ENCODE measurements at places on chromosomes 6 and 20.

GRCh38 chr6:158780988-158781691 is 38.0 kb downstream of the EZR start:
- DNase-seq, result no peak

GRCh38 chr20:45419188-45420091 is 3.5 kb downstream of the PIGT start:
- no peak for DNase-seq

DNA sequence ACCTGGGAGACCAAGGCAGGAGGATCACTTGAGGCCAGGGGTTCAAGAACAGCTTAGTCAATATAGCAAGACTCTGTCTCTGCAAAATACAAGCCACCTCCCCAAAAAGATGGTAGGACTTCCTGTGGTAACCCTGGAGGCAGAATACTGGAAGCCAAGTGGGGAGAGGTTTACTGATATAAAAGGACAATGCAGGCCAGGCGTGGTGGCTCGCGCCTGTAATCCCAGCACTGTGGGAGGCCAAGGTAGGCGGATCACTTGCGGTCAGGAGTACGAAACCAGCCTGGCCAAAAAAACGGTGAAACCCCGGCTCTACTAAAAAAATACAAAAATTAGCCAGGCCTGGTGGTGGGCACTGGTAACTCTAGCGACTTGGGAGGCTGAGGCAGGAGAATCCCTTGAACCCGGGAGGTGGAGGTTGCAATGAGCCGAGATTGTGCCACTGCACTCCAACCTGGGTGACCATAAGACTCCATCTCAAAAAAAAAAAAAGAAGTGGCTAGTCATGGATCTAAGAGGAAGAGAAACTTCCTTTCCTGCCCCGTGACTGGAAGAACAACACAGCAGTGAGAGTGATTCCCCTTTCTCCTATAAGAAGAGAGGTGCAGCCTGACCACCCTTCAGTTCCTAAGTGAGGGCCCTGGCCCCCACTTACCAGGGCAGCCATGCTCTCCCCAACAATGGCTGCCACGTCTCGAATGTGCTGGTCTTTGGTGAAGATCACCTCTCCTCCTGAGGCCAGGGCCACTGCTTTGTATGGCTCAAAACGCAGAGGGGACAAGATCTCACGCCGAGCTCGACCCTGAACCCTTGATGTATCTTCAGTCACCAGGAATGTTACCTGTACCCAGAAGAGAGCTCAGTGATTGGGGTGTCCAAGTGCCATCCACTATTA is 6.2 kb downstream of the SAPCD1 start:
- DNase-seq, result no peak

DNA sequence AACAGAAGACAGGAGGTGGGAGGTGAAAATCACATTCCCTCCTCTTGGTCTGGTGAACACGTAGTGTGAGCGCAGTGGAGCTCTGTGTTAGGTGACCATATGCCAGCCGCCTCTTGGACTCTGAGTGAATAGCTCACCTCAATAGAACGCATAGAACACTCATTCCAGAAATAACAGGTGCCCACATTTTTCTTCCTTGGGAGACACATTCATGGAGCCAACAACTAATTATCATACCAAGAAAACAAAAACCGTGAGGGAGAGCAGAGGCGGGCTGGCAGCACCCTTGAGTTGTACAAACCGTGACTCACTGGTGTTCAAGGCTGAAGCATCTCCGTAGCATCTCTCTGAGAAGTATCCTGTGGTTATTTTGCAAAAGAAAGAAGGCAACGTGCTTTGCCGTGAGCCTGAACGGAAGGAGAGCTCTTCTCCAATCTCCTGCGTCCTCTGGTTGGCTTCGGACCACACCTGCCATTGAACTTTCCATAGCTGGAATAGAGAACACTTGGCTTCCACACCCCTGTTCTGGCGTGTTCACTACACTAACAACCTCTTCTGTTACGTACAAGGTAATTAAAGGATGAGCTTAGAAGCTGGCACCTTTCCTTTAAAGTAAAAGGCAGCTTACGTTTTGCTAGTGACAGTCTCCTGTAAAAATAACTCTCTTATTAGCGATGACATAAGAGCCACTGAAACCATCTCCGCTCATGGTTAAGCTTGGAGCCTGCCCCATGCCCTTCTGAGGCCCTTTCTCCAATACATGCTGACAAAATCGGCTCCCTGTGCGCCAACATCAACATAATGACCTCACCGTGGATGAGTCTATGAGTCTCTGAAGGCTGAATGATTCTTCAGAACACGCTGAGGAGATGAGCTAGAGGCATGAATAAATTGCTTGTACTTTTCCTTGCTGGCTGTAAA is 30.2 kb upstream of the SGK1 start:
- DNase-seq, result no peak

GRCh38 chr6:158653577-158654354 is 3.9 kb downstream of the SYTL3 start:
- peak; percentile 83 for DNase-seq

- no peak for DNase-seq
These were observed 3.6 kb downstream of the ADISSP start for GRCh38 chr20:3763671-3764601.

DNA sequence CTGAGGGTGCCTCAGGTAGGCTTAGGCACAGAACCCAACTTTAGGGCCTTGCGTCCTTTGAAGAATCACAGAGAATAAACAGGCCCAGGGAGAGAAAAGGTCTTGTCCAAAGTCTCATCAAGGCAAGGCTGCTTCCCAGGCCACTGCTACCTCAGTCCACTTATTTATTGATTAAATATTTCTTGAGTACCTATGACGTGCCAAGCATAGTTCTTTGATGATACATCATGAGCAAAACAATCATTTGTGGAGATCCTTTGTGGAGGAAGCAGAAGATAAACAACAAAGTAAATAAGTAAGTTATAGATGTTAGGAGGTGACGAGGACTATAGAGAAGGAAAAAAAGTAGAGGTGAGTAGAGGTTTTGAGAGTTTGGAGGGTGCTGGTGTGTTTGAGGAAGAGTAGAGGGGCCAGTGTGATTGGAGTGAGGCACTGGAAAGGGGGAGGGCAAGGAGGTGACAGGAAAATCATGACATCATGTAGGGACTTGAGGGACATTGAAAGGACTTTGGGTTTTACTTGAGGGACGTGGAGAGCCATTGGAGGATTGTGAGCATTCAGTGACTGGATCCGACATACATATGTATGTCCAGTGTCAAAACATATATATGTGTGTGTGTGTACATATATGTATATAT is 14.1 kb upstream of the CHMP4B start:
- no peak for DNase-seq

DNA sequence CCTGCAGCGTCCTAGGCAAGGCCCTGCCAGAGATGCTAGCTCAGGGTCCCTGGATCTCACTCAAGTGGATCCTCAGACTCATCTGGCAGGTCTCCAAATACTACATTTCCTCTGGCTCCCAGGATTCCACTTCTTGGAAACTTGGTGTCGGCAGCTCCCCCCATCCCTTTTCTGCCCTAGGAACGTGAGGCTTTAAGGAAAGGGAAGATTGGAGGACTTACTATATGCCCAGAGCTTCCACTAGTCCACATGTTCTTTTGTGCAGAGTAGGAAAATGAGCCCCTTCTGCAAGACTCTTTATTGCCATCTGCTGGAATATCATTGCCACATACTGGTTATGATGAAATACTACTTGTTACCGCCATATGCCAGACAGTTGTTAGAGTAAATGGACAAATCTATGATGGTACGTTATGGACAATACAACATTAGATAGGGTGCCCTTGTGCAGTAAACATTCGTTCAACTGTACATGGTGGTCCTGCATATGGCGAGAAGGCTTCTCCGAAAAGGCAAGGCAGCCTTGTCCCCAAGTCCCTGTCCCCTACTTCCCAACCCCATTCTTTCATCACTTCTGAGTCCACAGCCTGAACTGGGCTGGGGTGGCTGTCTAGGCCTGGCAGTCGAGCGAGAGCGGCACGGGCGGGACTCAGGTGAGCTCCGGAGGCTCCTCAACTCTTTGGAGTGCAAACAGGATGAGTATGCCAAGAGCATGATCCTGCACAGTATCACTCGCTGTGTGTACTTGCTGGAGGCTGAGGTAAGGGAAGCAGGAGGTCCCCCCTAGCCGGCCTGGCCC is 780 bp downstream of the ARMC12 start:
- no peak for DNase-seq

- no peak for DNase-seq
These were observed 49.2 kb downstream of the FAM217A start for GRCh38 chr6:4029687-4030086.

- DNase-seq, result no peak
These were observed 240.9 kb downstream of the DOK5 start for GRCh38 chr20:54716174-54716747.

GRCh38 chr20:3648951-3649350 is 14.2 kb downstream of the GFRA4 start:
- DNase-seq, result no peak

- no peak for DNase-seq
These were observed 72.3 kb downstream of the RNGTT start for GRCh38 chr6:88890860-88891845.

DNA sequence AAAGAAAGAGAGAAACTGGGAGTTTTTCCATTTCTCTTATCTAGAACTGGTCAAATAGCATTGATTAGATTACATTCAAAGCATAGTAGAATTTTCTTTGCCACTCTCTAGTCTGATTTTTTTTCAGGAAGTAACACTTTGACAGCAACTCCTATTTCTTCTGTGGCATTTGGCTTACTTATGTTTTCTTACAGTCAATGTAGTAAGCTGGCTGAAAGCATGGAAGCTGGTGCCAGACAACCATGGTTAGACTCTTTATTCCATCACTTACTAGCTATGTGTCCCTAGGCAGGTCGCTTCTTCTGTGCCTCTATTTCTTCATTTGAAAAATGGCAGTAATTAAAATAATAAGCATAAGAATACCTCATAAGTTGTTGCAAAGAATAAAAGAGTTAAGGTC is 54.2 kb upstream of the OPRM1 start:
- DNase-seq, result no peak

GRCh38 chr6:106637051-106637716 is 7.8 kb downstream of the QRSL1 start:
- DNase-seq, result no peak
